ENCODE measurements at places on chromosomes 6 and 20.

- DNase-seq, result peak; percentile 12
These were observed 447 bp downstream of the MCM3 start for GRCh38 chr6:52284131-52284459.

DNA sequence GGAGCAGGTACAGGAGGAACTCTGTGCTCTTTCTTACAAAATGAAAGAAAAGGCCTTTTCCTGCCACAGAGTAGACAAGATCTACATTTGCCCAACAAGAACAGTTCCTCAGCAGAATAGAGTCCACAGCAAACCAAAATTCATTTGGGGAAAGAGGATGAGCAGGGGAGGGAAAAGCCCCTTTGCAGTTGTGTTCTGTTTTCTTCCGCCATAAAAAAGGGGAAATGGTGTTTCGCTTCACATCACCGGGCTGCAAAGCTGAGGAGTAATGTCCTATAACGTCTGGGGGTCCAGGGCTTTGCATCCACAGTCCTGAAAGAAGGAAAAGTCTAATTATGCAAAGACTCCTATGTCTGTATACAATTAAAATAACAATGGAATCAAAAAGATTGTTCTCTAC lies at the start of gene GPR31:
TSS of gene GPR31 (minus strand) at position 118 of the 400 bp plus-strand sequence. CDS start 149 bp downstream, outside the sequence.
- no peak for DNase-seq

DNA sequence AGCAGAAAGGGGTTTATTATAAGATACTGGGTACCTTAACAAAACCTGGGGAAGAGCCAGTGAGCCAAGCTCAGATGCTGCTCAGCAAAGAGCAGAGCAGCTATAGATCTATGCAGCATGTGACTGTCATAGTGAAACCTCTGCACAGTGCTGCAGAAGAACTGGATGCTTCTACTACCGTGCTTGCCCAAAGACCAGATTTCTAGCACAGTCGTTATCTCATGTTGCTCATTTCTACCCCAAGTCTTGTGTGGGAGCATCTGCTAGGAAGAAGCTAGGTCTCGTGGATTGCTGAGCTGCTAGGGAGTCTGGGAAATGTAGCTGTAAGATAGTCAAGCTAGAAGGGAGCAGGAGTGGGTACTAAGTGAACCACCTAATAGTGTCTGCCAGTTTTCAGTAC lies 31.7 kb upstream of the GNRH2 start:
- DNase-seq, result no peak

- DNase-seq, result no peak
These were observed 96.4 kb downstream of the TBC1D32 start for GRCh38 chr6:121237859-121238258.
